Psoas muscle (tissue), 8 donors: ENCODE measurements at places on chromosomes 7 and 10. TPM values are rescaled to one million over a fixed set of nuclear protein-coding genes. Genes with fewer than 3 reads are reported as not detected.
A peak's percentile ranks its signal among the peaks of the same experiment; 100 is the strongest.

DNA sequence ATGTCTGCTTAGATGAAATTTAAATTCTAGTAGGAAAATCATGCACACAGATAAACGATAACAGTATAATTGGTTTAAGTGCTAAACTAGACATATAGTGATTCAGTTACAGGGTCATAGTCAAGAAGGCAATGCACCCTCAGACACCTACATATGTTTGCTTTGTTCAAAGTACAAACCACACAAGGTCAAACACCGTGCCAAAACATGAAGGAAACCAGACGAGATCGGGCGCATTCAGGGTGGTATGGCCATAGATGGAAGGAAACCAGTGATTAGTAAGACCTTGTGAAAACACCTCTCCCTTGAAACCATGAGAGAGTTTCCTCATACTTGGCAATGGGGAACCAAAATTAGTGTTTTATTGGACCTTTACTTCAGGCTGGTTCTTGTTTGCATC is 906.9 kb downstream of the PCDH15 start:
- H3K27ac ChIP-seq, result no peak overlapping the region
- H3K4me1 ChIP-seq, result no peaks in the 10 kb centered on the region
- no peaks in the 10 kb centered on the region for H3K27me3 ChIP-seq
- H3K36me3 ChIP-seq, result no peaks in the 10 kb centered on the region

- H3K4me3 ChIP-seq, result peak overlapping the region; percentile 94
- peak overlapping the region; percentile 75 for H3K27ac ChIP-seq
- DNase-seq, result peak; percentile 63
- H3K4me1 ChIP-seq, result peaks cover 50% of the 10 kb centered on the region
Observed at GRCh38 chr10:102504179-102504975, 605 bp downstream of the SUFU start.

GRCh38 chr7:128398016-128398840 is 11.6 kb downstream of the IMPDH1 start:
- H3K4me1 ChIP-seq, result no peaks in the 10 kb centered on the region
- no peaks in the 10 kb centered on the region for H3K36me3 ChIP-seq
- H3K4me3 ChIP-seq, result no peak overlapping the region
- no peaks in the 10 kb centered on the region for H3K27me3 ChIP-seq

GRCh38 chr7:111887734-111888133 is 318.5 kb downstream of the DOCK4 start:
- no peaks in the 10 kb centered on the region for H3K4me1 ChIP-seq
- no peak for DNase-seq

- no peaks in the 10 kb centered on the region for H3K27me3 ChIP-seq
- no peak for DNase-seq
- H3K36me3 ChIP-seq, result no peaks in the 10 kb centered on the region
- no peak overlapping the region for H3K4me3 ChIP-seq
- H3K4me1 ChIP-seq, result peaks cover 7% of the 10 kb centered on the region
Observed at GRCh38 chr7:75866489-75867389, 12.1 kb upstream of the RHBDD2 start.

GRCh38 chr7:100369105-100369504 is 4.2 kb upstream of the PILRA start:
- H3K36me3 ChIP-seq, result peaks cover 33% of the 10 kb centered on the region
- no peak overlapping the region for H3K4me3 ChIP-seq
- H3K4me1 ChIP-seq, result no peaks in the 10 kb centered on the region
- H3K27ac ChIP-seq, result peak overlapping the region; percentile 30

DNA sequence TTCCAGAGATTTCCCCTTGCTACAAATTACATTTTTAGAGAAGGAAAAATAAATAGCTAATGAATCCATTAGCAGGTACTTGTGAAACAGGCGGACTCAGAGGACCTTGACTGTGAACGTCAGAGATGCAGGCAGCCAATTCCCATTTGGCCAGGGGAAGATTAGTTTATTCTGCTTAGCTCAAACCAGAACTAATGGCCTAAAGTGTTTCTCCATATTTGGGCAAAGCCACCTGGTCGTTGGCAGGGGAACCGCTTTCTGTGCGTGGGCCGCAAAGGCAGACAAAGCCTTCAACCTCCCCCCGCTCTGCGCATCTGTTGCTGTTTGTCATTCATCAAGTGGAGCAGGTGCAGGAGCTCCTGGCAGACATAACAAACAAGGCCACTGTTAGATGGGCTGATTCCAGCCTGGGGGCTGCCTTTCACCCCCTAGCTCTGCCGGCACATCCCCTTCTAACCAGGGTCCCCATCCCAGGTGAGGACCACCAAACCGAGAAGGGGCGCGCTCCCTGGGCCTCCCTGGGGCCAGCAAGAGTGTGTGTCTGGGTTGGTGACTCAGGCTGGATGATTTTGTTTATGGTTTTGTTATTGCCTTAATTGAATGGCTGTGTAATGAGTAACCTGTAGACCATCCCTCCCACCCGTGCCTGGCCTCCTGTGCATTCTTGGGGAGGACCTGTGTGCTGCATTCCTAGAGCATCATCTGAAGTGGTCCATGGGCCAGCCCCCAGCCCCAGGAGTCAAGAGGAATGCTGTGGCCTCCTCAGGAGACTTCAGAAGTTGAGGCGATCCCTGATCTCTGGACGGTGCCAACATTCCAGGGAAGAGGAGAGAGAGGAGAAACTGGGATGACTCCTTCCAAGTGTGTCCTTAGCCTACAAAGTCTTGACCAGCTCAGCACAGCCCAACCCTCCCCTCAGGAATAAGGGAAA is 14.5 kb upstream of the CPA1 start:
- no peaks in the 10 kb centered on the region for H3K27me3 ChIP-seq
- H3K27ac ChIP-seq, result peak overlapping the region; percentile 83
- peaks cover 50% of the 10 kb centered on the region for H3K4me1 ChIP-seq

DNA sequence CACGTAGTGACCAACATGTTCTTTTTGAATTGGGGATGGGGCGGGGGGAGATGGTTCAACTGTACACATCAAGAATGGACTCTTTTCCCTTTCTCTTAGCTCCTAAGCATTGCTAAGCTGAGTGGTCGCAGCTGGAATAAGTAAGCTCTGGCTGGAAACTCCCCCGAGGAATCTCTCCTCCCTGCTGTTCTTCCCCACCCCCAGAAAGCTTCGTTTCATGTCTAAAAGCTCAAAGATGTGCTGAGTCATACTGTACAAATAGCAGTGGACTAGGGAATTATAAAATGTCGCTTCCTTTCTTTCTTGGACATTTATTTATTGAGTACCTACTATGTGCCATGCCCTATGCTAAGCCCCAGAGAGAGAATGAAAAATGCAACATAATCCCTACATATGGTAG is 191.1 kb upstream of the ADO start:
- H3K27ac ChIP-seq, result no peak overlapping the region
- no peak overlapping the region for H3K4me3 ChIP-seq
- H3K4me1 ChIP-seq, result no peaks in the 10 kb centered on the region
- no peaks in the 10 kb centered on the region for H3K27me3 ChIP-seq
- no peaks in the 10 kb centered on the region for H3K36me3 ChIP-seq

DNA sequence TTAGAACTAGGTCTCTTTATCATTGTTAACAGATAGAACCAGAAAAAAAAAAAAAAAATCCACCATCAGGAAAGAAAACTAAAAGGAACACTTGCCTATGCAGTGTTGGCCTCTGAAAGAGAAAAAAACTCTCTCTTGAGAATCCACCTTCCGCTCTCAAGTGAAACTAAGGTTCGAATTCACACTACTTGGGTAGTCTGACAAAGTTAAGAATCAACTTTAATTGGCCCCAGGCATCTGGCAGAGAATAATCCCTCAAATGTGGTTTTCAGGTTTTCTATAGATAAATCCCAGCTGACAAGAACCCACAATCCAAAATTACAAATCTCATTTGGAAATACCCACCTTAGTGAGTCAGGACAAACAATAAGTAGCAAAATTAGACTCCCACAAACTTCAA is 199.7 kb upstream of the LRRN3 start:
- no peaks in the 10 kb centered on the region for H3K36me3 ChIP-seq
- no peaks in the 10 kb centered on the region for H3K4me1 ChIP-seq
- H3K4me3 ChIP-seq, result no peak overlapping the region
- no peak overlapping the region for H3K27ac ChIP-seq
- DNase-seq, result no peak

DNA sequence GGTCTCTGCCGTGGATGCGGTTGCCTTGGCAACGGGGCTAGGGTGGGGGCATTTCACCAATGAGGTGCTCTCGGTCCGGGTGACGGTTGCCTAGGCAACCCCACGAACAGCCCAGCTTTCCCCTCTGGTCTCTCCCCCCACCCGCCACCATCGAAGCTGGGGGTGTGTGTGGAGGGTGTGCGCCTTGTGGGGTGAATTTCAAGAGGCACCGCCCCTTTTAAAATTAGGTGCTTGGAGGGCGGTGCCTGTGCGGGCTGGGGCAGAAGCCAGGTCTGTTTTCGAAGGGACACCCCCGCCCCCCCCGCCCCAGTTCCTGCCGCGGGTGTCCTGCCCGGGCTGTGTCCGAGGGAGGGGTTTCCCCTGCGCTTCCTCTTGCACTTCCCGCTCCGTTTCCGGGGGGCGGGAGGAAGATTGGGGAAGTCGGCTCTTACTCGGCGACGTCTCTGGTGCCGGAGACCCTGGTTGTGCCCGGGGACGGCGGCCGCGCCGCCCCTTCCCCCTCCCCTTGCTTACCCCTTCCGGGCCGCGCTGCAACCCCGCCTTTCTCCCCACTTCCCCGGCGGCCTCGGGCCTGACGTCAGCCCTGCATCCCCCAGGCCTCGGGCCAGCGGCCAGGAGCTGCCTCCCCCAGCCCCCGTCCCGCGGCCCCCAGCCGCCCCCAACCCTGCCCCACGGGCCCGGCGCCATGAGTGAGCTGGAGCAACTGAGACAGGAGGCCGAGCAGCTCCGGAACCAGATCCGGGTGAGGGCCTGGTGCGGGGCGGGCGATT is 2.2 kb downstream of the GNB2 start:
- peak overlapping the region; percentile 92 for H3K4me3 ChIP-seq
- H3K27ac ChIP-seq, result peak overlapping the region; percentile 97
- peaks cover 45% of the 10 kb centered on the region for H3K36me3 ChIP-seq
- H3K4me1 ChIP-seq, result no peaks in the 10 kb centered on the region
- DNase-seq, result peak; percentile 85

DNA sequence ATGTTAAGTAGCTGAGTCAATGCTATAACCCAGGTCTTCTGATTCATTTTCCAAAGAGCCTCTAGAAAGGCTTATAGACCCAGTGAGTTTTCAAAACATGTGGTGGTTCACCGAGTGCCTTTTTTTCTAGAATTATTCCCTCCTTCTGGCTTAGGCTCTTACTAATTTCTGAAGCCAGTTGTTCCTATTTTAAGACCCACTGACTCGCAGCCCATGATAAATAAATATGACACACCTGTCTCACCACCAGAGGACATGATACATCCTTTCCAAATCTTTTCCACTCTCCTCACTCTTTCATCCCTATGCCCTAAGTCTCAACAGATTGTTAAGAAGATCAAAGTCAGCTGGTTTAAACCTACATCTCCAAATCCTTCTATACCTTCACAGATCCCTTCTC is 126.0 kb upstream of the WNT16 start:
- no peak for DNase-seq
- H3K27me3 ChIP-seq, result no peaks in the 10 kb centered on the region
- peaks cover 41% of the 10 kb centered on the region for H3K4me1 ChIP-seq

GRCh38 chr10:78781991-78782390 is 286.8 kb upstream of the ZMIZ1 start:
- H3K4me3 ChIP-seq, result no peak overlapping the region
- H3K36me3 ChIP-seq, result no peaks in the 10 kb centered on the region
- H3K4me1 ChIP-seq, result peaks cover 14% of the 10 kb centered on the region

GRCh38 chr10:49139028-49139845 is 5.4 kb upstream of the FAM170B start:
- no peak overlapping the region for H3K4me3 ChIP-seq
- no peak for DNase-seq
- H3K4me1 ChIP-seq, result peaks cover 7% of the 10 kb centered on the region
- no peaks in the 10 kb centered on the region for H3K36me3 ChIP-seq
- peak overlapping the region; percentile 30 for H3K27ac ChIP-seq

- H3K27ac ChIP-seq, result no peak overlapping the region
- no peak overlapping the region for H3K4me3 ChIP-seq
- peaks cover 100% of the 10 kb centered on the region for H3K36me3 ChIP-seq
- no peak for DNase-seq
Observed at GRCh38 chr10:74093530-74094164, 57.0 kb downstream of the AP3M1 start.

DNA sequence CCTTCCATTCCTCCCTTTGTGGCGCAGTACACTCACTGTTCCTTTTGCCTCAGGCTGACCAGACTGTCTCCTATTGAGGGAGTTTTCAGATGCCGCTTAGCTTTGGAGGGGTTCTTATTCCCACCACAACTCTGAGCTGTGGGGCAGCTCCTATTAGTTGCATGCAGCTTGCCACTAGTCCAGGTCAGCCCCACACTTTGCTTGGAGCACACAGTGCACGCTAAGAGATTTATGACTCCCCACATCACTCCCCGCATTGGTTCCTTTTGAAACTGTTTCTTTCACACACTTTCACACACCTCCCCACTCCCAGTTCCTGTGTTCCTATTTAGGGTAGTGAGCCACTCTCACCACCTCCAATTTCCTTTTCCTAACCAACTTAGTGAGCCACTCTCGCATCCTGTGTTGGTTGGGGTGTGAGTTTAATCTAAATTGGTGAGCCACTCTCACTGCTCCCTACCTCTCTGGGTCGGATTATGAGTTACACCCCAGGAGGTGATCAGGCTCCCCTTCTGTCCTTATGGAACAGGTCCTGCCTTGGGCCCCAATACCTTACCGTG is 10.4 kb upstream of the ZNF485 start:
- no peak overlapping the region for H3K4me3 ChIP-seq
- no peak for DNase-seq
- H3K27ac ChIP-seq, result no peak overlapping the region
- no peaks in the 10 kb centered on the region for H3K4me1 ChIP-seq
- H3K27me3 ChIP-seq, result peaks cover 2% of the 10 kb centered on the region

DNA sequence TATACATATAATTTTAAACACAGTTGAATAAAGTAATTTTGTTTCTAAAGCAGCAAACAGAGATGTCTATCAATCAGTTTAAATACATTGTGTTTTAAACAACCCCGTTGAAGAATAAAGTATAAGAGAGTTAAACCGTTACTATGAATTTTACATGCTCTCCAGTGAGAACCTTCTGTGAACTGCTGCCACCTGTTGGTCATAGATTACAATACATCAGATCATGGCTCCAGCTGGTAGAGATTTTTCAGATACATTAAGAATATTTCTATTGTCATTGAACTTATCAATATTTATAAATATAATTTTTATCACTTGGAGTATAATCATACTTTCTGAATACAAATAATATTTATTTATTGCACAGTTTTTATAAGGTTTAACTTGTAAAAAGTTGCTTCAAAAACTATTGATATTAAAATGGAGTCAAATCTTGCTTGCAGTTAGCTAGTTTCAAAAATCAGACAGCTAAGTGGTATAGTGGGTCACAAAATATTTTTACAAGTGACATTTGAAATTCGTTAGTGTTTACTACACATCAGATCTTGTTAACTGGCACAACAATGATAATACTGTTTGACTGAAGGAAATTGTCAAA is 561.2 kb upstream of the PHF14 start:
- DNase-seq, result no peak
- no peaks in the 10 kb centered on the region for H3K4me1 ChIP-seq
- H3K27ac ChIP-seq, result no peak overlapping the region
- no peaks in the 10 kb centered on the region for H3K36me3 ChIP-seq
- no peaks in the 10 kb centered on the region for H3K27me3 ChIP-seq
- H3K4me3 ChIP-seq, result no peak overlapping the region

Gene SYT15B
- polyA plus RNA-seq, result 0.17 TPM

Gene NXPH1
- polyA plus RNA-seq, result not detected

Gene ZNF239
- polyA plus RNA-seq, result 8.3 TPM

Gene PLPP4
- polyA plus RNA-seq, result not detected

Gene ASAH2
- 0.08 TPM for polyA plus RNA-seq

Gene SKIDA1
- 0.21 TPM for polyA plus RNA-seq

Gene ASB10
- 25.2 TPM for polyA plus RNA-seq

Gene ANKRD26
- polyA plus RNA-seq, result 4.0 TPM

Gene TSPAN33
- 6.6 TPM for polyA plus RNA-seq

Gene NME8
- polyA plus RNA-seq, result not detected

Gene MMD2
- 0.01 TPM for polyA plus RNA-seq

Gene NEUROD6
- not detected for polyA plus RNA-seq
